ENCODE measurements at places on chromosomes 12 and 14.
A peak's percentile ranks its signal among the peaks of the same experiment; 100 is the strongest.

DNA sequence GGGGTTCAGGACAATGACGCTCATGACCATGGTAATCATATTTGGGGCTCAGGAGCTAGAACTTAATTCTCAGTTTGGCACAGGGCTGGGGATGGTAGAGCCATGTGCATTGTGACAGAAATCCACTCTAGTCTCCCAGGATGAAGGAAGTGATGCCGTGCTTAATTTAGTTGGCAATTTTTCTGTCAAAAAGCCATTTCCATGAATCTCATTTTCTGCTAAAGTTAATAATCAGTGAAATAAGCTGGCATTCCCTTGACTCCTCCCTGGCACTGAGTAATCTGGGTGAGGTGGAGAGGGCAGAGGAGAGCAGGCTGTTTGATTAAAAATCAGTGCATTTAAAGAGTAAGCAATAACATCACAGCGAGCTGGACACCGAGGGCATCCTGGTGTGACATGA lies 45.0 kb upstream of the GPR68 start:
- no peak for DNase-seq

- DNase-seq, result peak; percentile 46
These were observed 3.1 kb downstream of the ADCY4 start for GRCh38 chr14:24331731-24332267.

- DNase-seq, result no peak
These were observed 186.2 kb downstream of the NEDD1 start for GRCh38 chr12:97093187-97093683.

GRCh38 chr12:53344487-53344823 lies 8.3 kb upstream of the SP7 start:
- no peak for DNase-seq

GRCh38 chr12:49588281-49588680 lies 17.2 kb downstream of the FAM186B start:
- DNase-seq, result no peak

DNA sequence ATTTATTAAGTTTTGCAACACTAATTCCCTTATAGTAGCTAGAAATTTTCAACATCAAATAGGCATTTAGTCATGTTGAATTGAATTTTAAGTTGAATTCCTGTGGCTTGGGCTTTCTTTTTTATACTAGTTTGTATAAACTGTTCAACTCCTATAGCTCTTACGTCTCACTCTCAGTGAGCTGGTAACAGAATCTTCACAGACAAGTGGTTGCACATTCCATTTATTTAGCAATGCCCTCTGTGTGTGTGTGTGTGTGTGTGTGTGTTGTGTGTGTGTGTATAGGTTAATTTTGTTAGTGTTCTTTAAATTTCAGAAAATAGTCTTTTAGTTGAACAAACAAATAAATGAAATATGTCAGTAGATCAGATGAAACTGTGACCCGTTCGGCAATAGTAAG lies 425.0 kb downstream of the NPAS3 start:
- no peak for DNase-seq

DNA sequence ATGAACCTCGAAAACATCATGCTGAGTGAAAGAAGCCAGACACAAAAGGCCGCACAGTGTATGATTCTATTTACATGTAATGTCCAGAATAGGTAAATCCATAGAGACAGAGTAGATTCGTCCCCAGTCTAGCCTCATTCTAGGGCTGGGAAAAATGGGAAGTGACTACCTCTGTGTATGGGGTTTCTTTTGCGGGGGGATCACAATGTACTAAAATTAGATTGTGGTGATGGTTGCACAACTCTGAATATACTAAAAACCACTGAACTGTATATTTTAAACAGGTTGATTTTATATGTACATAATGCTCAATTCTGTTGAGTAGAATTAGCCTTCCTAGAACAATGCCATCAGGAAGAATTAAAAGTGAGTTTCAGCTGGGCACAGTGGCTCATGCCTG lies 6.3 kb upstream of the RILPL2 start:
- no peak for DNase-seq

Measured in activated naive CD8-positive, alpha-beta T cell treated with anti-CD3 and anti-CD28 coated beads, Interleukin-2, amount 10 ng/mL, durations not matched to agents 7 days and 5 days (primary cell).